Peyer's patch (tissue), 4 donors: ENCODE measurements at places on chromosomes 1 and 21. TPM values are rescaled to one million over a fixed set of nuclear protein-coding genes. Genes with fewer than 3 reads are reported as not detected.

DNA sequence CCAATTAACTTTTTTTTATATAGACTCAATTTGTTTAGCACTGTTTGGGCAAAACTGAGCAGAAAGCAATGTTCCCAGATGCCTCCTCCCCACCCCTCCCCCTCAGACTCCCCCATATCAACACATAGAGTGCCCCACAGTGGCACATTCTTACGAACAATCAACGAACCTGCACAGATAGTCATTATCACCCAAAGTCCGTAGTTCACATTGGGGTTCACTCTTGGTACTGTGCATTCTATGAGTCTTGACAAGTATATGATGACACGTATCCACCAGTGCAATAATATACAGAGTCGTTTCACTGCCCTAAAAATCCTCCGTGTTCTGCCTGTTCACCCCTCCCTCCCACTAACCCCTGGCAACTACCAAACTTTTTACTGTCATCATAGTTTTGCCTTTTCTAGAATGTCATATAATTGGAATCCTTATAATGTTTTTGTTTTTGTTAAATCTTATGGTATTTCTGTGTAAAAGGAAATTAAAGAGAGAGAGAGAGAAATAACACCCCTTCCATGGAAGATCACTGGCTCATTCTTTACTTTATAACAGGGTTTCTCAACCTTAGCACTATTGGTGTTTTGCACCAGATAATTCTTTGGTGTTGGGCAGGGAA, 37.2 kb upstream of the HNRNPU start:
- no peak overlapping the region for H3K27ac ChIP-seq
- H3K4me1 ChIP-seq: no peaks in the 10 kb centered on the region
- H3K27me3 ChIP-seq: no peaks in the 10 kb centered on the region
- no peaks in the 10 kb centered on the region for H3K36me3 ChIP-seq
- peak; percentile 54 for DNase-seq

DNA sequence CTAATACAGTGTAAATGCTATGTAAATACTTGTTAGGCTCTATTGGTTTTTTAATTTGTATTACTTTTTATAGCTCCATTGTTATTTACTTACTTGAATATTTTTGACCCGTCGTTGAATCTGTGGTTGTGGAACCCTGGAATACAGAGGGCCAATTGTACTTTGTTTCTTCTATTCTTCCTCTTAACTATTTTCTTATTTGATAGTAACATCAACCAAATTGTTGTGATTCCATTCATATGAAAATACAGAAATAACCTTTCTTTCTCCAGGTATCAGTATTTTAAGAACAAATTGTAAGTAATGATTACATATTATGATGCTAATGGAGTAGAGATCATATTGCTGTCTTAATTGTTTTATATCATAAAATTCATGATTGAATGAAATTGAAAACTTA, 73.7 kb downstream of the FNBP1L start:
- DNase-seq: no peak
- H3K4me3 ChIP-seq: no peak overlapping the region
- H3K27me3 ChIP-seq: no peaks in the 10 kb centered on the region
- H3K27ac ChIP-seq: no peak overlapping the region
- peaks cover 5% of the 10 kb centered on the region for H3K36me3 ChIP-seq
- H3K4me1 ChIP-seq: no peaks in the 10 kb centered on the region

GRCh38 chr1:234111458-234112142, 207.1 kb downstream of the SLC35F3 start:
- no peak overlapping the region for H3K27ac ChIP-seq
- no peaks in the 10 kb centered on the region for H3K4me1 ChIP-seq
- no peaks in the 10 kb centered on the region for H3K36me3 ChIP-seq
- no peaks in the 10 kb centered on the region for H3K27me3 ChIP-seq

DNA sequence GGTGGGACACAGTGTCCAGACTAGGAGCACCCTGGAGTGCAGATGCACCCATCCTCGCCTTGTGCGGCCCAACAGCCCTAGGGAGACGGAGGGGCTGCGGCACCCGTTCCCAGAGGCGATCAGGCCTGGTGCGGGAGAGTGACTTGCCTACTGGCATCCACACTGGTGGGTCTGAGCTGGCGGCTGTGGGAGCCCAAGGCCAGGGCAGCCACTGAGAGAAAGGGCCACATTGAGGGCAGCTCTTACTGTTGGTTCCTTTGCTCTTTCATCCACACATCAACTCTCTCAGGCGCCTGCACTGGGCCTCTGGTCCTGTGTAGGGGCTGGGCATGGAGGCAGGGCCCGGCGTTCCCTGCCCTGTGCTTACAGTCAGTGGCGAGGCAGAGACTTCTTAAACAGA, 8.6 kb downstream of the PODN start:
- H3K36me3 ChIP-seq: no peaks in the 10 kb centered on the region
- H3K4me1 ChIP-seq: no peaks in the 10 kb centered on the region
- no peaks in the 10 kb centered on the region for H3K27me3 ChIP-seq

- H3K4me3 ChIP-seq: no peak overlapping the region
- no peaks in the 10 kb centered on the region for H3K36me3 ChIP-seq
- H3K27ac ChIP-seq: no peak overlapping the region
- DNase-seq: no peak
- no peaks in the 10 kb centered on the region for H3K27me3 ChIP-seq
Measured at GRCh38 chr21:28908351-28908750, 84.3 kb downstream of the LTN1 start.

Gene ORC1
- 1.5 TPM for total RNA-seq

DNA sequence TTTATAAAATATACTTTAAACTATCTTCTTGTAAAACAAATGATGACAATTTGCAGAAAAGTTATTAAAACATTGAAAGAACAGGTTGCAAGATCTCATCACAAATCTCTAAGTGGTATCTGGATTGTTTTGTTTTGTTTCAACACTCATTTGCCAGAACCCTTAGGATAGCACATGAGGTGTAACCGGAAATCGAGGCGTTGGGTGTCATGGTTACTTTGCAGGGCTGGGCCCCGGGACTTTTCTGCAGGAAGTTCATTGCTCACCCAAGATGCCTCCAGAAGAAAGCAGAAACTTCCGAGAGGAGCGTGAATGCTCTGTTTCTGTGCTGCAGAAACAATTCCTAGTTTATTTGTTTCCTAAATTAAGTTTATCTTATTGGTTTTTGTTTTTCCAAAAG, 2.5 kb downstream of the DISC1 start:
- H3K36me3 ChIP-seq: no peaks in the 10 kb centered on the region
- DNase-seq: peak; percentile 36
- no peaks in the 10 kb centered on the region for H3K4me1 ChIP-seq
- H3K4me3 ChIP-seq: no peak overlapping the region
- no peaks in the 10 kb centered on the region for H3K27me3 ChIP-seq

- no peak for DNase-seq
- H3K36me3 ChIP-seq: no peaks in the 10 kb centered on the region
- H3K4me3 ChIP-seq: no peak overlapping the region
- no peak overlapping the region for H3K27ac ChIP-seq
- H3K27me3 ChIP-seq: no peaks in the 10 kb centered on the region
Measured at GRCh38 chr1:8926707-8927694, 18.7 kb upstream of the CA6 start.

Gene SMPDL3B
- 29.6 TPM for total RNA-seq

Gene MACO1
- total RNA-seq: 21.2 TPM

DNA sequence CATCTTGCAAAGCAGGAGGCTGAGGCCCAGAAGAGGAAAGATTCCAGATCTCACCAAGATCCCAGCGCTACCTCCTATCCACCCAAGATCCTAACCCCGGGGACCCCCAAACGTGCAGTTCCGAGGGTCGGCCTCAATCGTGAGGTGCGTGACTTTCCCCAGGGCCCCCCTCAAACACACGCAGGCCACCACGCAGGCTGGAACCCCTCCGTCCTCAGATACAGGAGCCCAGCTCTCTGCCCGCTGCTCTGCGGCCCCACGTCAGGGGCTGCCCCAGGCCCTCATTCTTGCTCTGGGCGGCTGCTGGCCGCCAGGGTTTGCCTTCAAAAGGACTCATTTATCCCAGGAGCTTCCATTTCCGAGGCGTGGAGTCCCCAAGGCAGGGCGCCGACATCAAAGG, 39.9 kb downstream of the KRTAP10-1 start:
- no peak overlapping the region for H3K4me3 ChIP-seq
- no peaks in the 10 kb centered on the region for H3K4me1 ChIP-seq
- H3K27me3 ChIP-seq: no peaks in the 10 kb centered on the region
- no peaks in the 10 kb centered on the region for H3K36me3 ChIP-seq
- H3K27ac ChIP-seq: no peak overlapping the region

DNA sequence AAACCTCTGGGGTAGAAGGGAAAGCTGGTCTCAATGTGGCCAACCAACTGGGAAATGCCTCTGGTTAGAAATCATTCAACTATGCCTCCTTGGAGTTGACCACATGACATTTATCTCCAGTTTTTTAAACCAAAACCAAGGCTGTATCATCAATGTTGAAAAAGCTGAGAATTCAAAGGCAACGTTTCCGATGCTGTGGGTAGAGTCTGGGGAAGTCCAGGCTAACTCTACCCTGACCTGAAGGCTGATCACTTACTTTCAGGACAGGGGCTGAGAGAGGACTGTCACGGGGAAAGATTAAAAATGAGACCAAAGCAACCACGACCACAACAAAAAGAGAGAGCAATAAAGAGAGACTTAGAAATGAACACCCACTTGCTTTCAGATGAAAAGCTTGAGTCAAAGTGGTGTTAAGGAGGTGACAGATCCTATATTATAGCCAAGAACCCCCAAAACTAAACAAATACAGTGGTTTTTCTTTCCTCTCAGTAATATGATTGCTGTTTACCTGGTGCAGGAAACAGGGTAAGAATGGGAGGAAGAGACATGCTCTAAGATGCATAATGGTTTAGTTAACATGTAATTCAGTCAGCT, 90.8 kb upstream of the TNFSF4 start:
- no peak overlapping the region for H3K27ac ChIP-seq
- DNase-seq: no peak
- no peaks in the 10 kb centered on the region for H3K4me1 ChIP-seq
- H3K4me3 ChIP-seq: no peak overlapping the region
- no peaks in the 10 kb centered on the region for H3K27me3 ChIP-seq

- no peaks in the 10 kb centered on the region for H3K4me1 ChIP-seq
- no peaks in the 10 kb centered on the region for H3K36me3 ChIP-seq
- DNase-seq: no peak
- H3K27ac ChIP-seq: no peak overlapping the region
- no peak overlapping the region for H3K4me3 ChIP-seq
Measured at GRCh38 chr1:34019741-34020552, 145.1 kb downstream of the CSMD2 start.

DNA sequence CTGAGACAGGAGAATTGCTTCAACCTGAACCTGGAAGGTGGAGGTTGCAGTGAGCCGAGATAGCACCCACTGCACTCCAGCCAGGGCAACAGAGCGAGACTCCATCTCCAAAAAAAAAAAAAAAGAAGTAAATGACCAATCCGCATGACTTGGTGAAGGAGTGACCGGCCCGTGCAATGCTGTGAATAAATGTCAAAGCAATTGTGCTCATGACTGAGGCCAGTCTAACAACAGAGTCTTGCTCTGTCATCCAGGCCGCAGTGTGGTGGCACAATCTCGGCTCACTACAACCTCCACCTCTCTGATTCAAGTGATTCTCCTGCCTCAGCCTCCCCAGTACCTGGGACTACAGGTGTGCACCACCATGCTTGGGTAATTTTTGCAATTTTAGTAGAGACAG, 27.8 kb upstream of the SLC19A1 start:
- no peak overlapping the region for H3K27ac ChIP-seq
- H3K27me3 ChIP-seq: no peaks in the 10 kb centered on the region

DNA sequence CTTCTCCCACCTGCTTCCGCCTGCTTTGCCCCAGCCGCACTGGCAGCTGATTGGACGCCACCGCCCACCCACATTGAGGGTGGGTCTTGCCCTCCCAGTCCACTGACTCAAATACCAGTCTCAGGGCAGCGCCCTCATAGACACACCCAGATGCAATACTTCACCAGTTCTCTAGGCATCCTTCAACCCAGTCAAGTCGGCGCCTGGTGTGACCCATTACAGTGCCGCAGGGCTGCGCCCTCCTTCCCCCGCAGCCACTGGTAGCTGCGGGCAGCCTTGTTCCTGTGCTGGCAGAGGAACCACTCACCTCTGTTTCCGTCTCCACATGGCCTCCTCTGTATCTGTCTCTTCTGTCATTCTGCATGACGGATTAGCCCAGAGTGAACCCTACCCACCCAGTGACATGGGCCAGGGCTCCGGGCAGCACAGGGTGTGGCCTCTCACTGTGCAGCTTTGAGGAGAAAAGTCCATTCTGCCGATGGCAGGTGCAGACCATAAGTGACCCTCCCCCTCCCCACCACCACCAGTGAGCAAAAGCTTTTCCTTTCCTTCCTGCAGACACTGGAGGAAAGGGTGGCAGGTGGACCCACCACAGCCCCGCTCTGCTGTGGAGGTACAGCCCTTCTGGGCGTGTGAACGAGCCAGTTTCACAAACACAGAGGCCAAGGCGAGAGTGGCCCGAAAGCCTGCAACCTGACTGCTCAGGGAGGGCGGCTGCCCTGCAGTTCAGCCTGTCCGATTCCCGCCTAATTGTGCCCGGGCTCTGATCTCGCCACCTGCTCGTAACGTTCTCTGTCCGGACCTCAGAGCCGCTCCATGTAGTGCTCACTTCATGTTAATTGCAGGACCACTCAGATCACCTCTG, 57.1 kb downstream of the FAAP20 start:
- no peaks in the 10 kb centered on the region for H3K27me3 ChIP-seq
- H3K4me1 ChIP-seq: no peaks in the 10 kb centered on the region
- no peak overlapping the region for H3K4me3 ChIP-seq
- DNase-seq: peak; percentile 83

DNA sequence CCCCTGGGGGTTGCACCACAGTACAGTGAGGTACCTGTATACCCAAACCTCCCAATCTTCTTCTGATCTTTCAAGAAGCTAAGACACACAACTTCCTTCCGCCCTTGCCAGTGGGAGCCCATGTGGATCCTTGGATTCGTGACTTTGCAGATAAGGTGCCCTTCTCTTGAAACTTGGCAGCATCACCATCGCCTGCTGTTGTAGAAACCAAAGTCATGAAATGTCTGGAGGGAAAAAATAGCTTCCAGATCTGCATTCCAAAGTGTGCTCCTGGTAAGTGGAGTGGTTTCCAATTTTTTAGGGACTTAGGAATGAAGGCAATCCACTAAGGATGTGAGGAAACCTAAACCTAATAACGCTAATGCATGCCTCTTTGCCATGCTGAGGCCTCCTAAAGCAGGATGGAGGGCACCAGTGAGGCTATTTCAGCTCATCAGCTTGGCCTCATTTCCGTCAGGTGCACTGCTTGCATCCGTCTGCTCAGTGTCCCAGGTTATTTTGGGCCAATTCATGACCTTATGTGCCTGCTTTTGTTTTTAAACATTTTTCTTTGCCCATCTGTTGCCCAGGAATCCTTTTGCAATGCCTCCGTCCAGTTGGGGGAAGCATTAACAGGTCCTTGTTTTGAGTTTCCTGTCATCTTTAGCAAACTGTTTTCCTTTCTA, 8.2 kb upstream of the EFHD2 start:
- H3K4me1 ChIP-seq: no peaks in the 10 kb centered on the region
- DNase-seq: no peak
- no peak overlapping the region for H3K4me3 ChIP-seq
- H3K27me3 ChIP-seq: no peaks in the 10 kb centered on the region
- no peak overlapping the region for H3K27ac ChIP-seq
- no peaks in the 10 kb centered on the region for H3K36me3 ChIP-seq

Gene OR14K1
- total RNA-seq: not detected

GRCh38 chr1:29633771-29634170, 397.4 kb downstream of the PTPRU start:
- no peak for DNase-seq
- no peaks in the 10 kb centered on the region for H3K4me1 ChIP-seq
- no peak overlapping the region for H3K4me3 ChIP-seq
- H3K27me3 ChIP-seq: no peaks in the 10 kb centered on the region
- H3K27ac ChIP-seq: no peak overlapping the region
- no peaks in the 10 kb centered on the region for H3K36me3 ChIP-seq
